ENCODE measurements at places on chromosomes 7 and 10. TPM values are rescaled to one million over a fixed set of nuclear protein-coding genes. Genes with fewer than 3 reads are reported as not detected.

C7orf33 gene
- not detected for total RNA-seq

ADGRA1 gene
- 3.4 TPM for total RNA-seq

NSUN5 gene
- 13.2 TPM for total RNA-seq

EMX2 gene
- not detected for total RNA-seq

GRCh38 chr7:96484091-96484490 is 162.2 kb upstream of the SLC25A13 start:
- H3K36me3 ChIP-seq = no peaks in the 10 kb centered on the region
- H3K4me1 ChIP-seq = no peaks in the 10 kb centered on the region
- no peaks in the 10 kb centered on the region for H3K27me3 ChIP-seq
- H3K4me3 ChIP-seq = no peak overlapping the region

DNA sequence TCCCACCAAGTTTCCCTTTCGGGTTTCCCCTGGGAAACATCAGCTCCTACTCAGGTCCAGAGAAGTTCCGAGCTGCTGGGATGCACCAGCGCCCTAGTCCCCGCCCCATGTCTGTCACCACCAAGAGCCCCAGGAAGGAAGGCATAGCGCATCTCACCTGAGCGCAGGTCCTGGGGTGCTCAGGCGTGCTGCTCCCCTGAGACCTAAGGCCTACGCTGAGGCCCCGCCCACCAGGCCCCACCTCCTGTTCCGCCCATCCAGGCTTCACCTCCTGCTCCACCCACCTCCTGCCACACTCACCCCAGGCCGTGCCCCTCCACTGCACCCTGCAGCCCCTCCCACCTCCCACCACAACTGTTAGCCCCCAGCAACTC is 1.2 kb upstream of the TFR2 start:
- H3K36me3 ChIP-seq = peaks cover 36% of the 10 kb centered on the region
- no peak for DNase-seq
- no peak overlapping the region for H3K4me3 ChIP-seq
- no peaks in the 10 kb centered on the region for H3K4me1 ChIP-seq
- H3K27ac ChIP-seq = no peak overlapping the region
- H3K27me3 ChIP-seq = no peaks in the 10 kb centered on the region

DNA sequence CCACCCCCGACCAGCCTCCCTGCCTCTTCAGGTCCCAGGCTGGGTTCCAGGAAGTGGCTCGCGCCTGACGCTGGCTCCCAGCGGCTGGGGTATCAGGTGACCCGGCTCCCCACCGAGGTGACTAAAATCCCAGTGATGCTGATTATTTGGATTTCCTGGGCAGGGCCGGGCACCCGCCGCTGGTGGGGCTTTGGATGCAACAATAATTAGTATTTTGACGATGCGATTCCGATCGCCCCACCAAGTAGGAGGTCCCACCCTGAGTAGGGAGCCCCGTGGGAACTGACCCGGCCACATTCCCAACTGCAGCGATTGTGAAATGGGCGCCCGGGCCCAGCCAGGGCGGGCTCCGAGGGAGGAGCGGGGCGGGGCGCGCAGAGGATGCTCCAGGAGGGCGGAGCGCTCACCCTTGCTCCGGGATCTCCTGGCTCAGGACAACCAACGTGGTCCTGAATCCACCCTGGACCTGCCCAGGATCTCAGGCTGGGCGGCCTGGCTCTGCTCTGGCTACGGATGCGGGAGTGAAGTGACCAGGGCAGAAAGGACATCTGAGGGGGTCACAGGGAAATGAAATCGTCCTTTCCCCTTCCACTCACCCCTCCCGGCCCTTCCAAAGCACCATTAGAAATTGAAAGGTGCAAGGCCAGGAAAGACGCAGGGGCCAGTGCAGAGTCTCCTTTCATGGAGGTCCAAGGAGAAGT is 32.6 kb downstream of the DUSP5 start:
- no peaks in the 10 kb centered on the region for H3K36me3 ChIP-seq
- H3K27ac ChIP-seq = no peak overlapping the region
- DNase-seq = no peak
- H3K4me3 ChIP-seq = no peak overlapping the region
- H3K4me1 ChIP-seq = peaks cover 7% of the 10 kb centered on the region

- H3K27me3 ChIP-seq = peaks cover 99% of the 10 kb centered on the region
- no peaks in the 10 kb centered on the region for H3K36me3 ChIP-seq
- H3K4me1 ChIP-seq = peaks cover 26% of the 10 kb centered on the region
- H3K27ac ChIP-seq = no peak overlapping the region
- H3K4me3 ChIP-seq = no peak overlapping the region
These were observed 7.9 kb upstream of the NKX2-3 start for GRCh38 chr10:99524736-99525380.

DNA sequence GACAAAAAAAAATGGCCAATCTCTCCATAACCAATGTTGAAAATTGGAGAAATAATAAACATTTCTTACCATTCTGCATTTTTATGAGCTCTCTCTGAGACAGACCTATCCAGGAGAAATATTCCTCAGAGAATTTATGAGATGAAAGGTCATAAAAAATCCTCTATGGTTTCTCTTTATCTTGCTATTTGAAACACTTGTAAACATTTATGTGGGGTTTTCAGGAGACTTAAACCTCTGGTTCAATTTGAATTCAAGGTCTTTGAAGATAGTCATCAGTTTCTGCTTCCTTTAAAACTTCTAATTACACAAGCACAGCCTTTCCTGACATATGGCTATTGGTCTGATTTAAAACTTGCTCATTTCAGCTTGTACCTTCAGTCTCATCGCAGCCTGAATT is 78.5 kb upstream of the APBB1IP start:
- no peak overlapping the region for H3K27ac ChIP-seq
- H3K4me1 ChIP-seq = no peaks in the 10 kb centered on the region
- H3K27me3 ChIP-seq = no peaks in the 10 kb centered on the region
- no peak for DNase-seq
- H3K4me3 ChIP-seq = no peak overlapping the region

DNA sequence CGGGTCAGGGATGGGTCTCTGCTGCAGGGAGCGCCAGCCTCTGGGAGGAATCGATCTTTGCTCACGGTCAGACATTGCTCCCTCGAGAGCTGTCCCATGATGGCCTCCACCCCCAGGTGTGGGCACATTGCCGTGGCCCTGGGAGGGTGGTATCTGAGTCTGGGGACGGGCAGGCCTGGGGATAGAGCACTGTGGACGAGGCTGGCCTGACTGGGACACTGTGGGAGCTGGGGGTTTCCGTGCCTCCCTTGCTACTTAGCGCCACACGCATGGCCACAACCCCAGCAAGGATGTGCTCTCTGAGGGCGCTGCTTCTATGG is 55.7 kb downstream of the JAKMIP3 start:
- H3K27me3 ChIP-seq = no peaks in the 10 kb centered on the region
- H3K36me3 ChIP-seq = peaks cover 46% of the 10 kb centered on the region

DNA sequence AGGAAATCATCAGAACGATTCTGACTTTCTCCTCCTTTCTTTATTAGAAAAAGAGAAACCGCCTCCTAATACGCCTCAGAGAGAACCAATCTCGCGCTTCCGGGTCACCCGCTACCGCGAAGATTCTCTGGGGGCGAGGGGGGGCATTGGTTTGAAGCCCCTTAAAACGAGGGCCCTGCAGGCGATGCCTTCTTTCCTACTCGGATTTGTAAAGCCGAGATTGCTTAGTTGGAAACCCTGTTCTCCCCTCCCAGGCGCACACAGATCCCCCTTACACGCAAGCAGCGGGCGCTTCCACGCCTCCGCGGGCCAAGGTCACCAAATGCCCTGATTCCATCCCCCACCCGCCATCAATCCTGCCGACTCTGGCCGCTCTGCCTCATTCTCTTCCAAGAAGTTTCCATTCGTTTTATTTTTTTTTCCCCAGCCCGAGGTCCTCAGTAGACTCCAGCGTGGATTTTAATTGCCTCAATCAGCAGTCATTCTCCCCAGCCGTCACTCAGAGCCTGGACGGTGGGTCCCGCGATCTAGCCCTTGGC is 1.1 kb upstream of the GAD2 start:
- no peaks in the 10 kb centered on the region for H3K36me3 ChIP-seq
- peak; percentile 67 for DNase-seq
- H3K4me1 ChIP-seq = peaks cover 56% of the 10 kb centered on the region
- H3K4me3 ChIP-seq = peak overlapping the region; percentile 27
- H3K27me3 ChIP-seq = peaks cover 100% of the 10 kb centered on the region
- peak overlapping the region; percentile 16 for H3K27ac ChIP-seq

DNA sequence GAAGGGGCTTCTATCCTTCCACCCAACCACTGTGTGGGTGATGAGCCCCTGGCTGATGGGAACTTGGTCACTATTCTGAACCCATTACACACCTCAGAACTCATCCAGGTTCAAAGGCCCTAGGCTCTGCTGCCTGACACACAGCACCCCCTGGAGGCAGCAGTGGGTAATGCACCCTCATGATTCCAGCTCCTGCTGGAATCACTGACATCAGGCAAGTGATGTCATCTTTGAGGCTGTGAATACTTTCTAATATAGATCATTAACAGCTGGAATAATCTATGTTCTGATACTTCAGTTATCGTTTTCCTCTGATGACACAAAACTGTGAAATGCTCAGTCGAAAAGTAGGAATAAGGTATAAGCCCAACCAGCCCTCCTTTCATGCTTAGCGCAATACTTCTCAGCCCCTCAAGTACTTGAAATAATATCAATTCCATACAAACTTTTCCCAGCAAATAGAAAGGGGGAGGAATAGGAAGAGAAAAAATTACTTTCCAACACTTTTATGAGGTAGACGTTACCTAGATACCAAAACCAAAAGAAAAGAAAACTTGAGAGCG is 7.5 kb upstream of the RBP3 start:
- H3K36me3 ChIP-seq = no peaks in the 10 kb centered on the region
- no peak overlapping the region for H3K4me3 ChIP-seq

DNA sequence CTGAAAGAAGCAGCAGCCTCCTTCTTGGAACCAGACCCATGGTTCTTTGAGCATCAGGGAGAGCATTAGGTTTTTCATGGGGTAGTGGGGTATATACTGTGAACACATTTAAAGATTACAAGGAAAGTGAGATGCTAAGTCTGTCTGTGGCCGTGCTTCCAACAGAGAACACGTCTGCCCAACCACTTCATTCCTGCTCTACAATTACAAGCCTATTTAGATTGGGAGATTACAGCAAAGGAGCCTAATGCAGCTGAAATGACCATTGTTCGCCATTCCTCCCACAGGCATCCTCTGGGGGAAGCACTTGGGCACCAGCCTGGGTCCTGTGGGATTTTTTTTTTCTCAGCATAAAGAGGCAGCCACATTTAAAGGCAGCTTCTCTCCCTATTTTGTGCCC is 536.4 kb downstream of the XPNPEP1 start:
- H3K27me3 ChIP-seq = no peaks in the 10 kb centered on the region
- no peak overlapping the region for H3K27ac ChIP-seq
- no peaks in the 10 kb centered on the region for H3K36me3 ChIP-seq
- H3K4me1 ChIP-seq = no peaks in the 10 kb centered on the region

DNA sequence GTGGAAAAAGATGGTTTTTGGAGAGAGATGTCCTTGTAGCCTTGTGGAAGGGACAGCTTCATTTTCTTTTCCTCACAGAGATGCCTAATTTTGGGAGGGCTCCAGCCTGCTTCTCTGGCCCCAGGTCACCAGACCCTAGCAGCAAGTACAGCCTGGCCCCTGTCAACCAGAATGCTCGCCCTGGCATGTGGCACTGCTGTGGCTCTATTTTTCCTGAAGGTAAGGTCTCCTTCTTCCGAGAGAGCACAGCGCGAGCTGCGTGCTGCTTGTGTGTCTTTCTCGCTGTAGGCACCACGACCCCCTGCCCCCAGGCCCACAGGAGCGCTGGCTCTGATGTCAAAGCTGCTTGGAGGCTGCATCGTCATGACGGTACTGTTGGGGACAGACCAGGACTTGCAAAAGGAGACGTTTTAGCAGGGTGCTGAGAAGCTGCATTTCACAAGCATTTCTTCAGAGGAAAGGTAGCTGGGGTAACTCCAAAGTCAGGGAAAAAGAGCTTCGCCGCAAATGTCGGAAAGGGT is 58.7 kb downstream of the CLEC2L start:
- H3K4me3 ChIP-seq = no peak overlapping the region
- H3K36me3 ChIP-seq = peaks cover 79% of the 10 kb centered on the region
- H3K4me1 ChIP-seq = no peaks in the 10 kb centered on the region

- no peak overlapping the region for H3K27ac ChIP-seq
- H3K4me1 ChIP-seq = peaks cover 17% of the 10 kb centered on the region
- no peak overlapping the region for H3K4me3 ChIP-seq
- DNase-seq = peak; percentile 39
These were observed 18.3 kb downstream of the FAM171A1 start for GRCh38 chr10:15352836-15353235.

DNA sequence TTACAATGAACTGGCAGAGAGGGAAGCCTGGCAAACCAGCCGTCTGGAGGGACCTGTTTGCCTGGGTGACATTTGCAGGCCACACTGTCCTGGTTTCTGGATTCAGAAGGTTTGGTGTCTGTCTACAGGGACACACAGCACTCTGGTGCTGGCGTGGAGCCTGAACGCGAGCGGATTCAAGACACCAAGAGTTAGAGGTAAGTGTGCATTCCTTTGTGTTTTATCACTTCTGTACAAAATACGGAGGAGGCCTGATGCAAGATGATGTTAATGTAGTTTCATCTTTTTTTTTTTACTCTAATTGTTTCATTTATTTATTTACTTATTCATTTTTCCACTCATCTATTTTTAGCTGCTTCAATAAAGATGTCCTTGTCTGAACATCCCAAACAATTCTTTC is 485.3 kb upstream of the ADARB2 start:
- H3K4me1 ChIP-seq = peaks cover 4% of the 10 kb centered on the region
- H3K4me3 ChIP-seq = no peak overlapping the region
- no peaks in the 10 kb centered on the region for H3K27me3 ChIP-seq
- DNase-seq = no peak
- no peaks in the 10 kb centered on the region for H3K36me3 ChIP-seq

DNA sequence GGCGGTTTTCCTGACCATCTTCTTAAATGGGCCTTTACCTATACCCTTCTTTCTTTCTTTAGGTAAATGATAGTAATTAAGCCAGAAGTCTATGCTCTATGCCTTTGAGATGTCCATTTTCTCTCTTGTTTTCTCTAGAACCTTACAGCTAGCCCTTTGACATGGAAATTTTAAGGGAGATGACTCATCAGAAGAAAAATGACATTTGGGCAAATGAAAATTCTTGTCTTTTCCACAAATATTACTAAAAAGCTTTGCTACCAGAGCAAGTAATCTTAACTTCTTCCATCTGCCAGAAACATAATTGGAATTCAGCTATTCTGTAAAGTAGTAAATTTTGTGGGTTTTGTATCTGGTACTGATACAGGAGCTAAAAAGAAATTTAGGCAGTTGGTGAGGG is 59.5 kb downstream of the CCDC3 start:
- H3K27me3 ChIP-seq = no peaks in the 10 kb centered on the region
- no peaks in the 10 kb centered on the region for H3K36me3 ChIP-seq
- no peak for DNase-seq
- H3K4me3 ChIP-seq = no peak overlapping the region
- H3K27ac ChIP-seq = no peak overlapping the region
- no peaks in the 10 kb centered on the region for H3K4me1 ChIP-seq

- DNase-seq = peak; percentile 80
- no peaks in the 10 kb centered on the region for H3K36me3 ChIP-seq
- no peaks in the 10 kb centered on the region for H3K27me3 ChIP-seq
- H3K4me3 ChIP-seq = peak overlapping the region; percentile 78
- H3K4me1 ChIP-seq = peaks cover 7% of the 10 kb centered on the region
These were observed 5.5 kb downstream of the SKIDA1 start for GRCh38 chr10:21519941-21520436.
